ENCODE measurements at places on chromosomes 1 and 21. TPM values are rescaled to one million over a fixed set of nuclear protein-coding genes. Genes with fewer than 3 reads are reported as not detected.
A peak's percentile ranks its signal among the peaks of the same experiment; 100 is the strongest.

DNA sequence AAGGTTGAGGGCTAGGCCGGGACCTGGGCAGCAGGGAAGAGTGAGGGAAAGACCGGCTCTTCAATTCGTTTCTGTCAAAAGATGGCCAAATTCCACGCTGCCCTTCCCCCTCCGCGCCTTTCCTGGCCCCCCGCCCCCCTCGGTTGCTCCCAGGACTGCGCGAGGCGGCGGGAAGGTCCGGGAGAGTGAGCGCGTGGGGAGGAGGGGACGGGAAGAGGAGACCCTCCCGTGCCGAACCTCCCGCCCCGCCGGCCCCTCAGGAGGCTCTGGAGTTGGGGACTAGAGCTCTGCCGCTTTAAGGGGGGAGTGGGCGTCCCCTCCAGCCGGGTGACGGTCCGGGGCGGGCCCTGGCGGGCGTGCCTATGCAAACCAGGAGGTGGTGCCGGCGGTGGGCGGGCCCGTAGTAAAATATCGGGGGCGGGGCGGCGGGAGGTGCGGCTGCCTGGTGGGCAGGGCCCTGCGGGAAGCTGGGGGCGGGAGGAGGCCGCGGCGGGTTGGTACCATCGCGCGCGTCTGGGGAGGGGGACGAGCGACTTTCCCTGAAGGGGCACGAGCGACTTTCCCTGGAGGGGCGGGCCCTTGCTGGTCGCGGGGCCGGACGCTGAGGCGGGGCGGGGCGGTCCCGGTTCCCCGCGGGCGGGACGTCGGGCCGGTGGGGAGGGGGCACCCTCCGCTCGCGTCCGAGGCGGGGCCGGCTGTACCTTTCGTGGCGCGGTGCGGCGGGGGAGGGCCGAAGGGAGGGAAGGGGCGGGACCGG lies 58.2 kb downstream of the BCL9 start:
- DNase-seq, result peak; percentile 99

DNA sequence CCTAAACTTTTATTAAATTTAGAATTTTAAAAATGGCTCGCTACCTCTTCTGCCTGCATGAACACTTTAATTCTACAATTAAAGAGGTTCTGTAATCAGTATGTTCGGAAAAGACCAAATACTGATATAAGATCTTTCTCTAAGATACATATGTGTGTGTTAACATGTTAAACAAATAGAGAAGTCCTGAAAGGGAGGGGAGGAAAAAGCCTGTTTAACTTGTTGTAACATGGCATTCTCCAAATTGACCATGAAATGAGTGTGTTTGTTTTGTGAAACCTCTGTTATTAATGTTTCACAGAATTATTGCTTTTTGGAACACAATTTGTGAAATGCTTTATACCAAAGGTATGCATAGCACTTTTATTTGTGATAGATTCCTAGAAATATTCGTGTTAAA lies 77.0 kb downstream of the MARK1 start:
- DNase-seq, result no peak

SLC30A2 gene
- 3.0 TPM for total RNA-seq

IQGAP3 gene
- total RNA-seq, result 0.56 TPM

Data from Right ventricle myocardium superior (tissue), 1 donor.